ENCODE measurements at places on chromosomes 2 and 18.

- DNase-seq, result no peak
Observed at GRCh38 chr2:85695121-85695520, 963 bp downstream of the GNLY start.

DNA sequence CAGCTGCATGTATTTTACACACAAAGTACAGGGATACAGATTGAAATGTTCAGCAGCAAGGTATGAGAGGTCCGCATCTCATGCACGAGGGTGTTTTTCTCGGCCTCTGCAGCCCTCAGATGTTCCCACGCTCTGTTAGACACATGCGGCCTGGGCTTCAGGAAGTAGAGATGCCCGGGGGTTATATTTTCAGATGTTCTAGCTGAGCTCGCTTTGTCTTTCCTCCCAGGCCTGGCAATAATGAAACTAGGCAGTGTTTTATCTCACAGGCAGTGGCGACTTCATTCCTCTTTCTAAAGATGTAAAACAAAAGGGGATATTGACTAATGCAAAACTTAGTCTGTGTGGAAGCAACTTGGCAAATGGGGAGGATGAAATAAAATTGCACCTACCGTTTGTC lies 190.7 kb downstream of the GBX2 start:
- no peak for DNase-seq

GRCh38 chr2:88868861-88869260 lies 177.4 kb downstream of the RPIA start:
- no peak for DNase-seq

- DNase-seq, result peak; percentile 71
Observed at GRCh38 chr2:216371721-216372702, at the start of gene MARCHF4. TSS of gene MARCHF4 (minus strand) at chr2:216372483. CDS start at chr2:216370260, 2,223 bp downstream.

GRCh38 chr2:71575966-71576365 lies 122.6 kb downstream of the DYSF start:
- DNase-seq, result no peak

- DNase-seq, result no peak
Observed at GRCh38 chr2:177010146-177010545, 202.4 kb upstream of the HNRNPA3 start.

DNA sequence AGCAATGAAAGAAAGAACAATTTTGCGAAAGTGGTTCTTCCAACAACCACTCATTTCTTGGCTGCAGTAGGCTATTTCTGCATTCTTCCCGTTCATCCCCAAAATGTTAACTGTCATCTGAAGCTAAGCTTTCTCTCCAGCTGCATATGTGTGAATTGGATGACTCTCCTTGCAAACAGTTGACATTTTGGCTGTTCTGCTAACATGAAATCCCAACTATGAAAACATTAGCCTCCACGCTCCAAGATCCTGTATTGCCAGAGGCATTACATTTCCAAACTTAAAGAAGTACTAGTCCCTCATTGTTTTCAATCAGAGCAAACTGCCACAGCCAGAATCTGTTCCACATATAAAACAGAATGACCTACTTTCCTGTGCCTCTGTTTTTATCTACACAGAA lies 88.5 kb downstream of the TGIF1 start:
- DNase-seq, result no peak

- no peak for DNase-seq
Observed at GRCh38 chr2:28117104-28117596, 226.6 kb downstream of the BABAM2 start.

DNA sequence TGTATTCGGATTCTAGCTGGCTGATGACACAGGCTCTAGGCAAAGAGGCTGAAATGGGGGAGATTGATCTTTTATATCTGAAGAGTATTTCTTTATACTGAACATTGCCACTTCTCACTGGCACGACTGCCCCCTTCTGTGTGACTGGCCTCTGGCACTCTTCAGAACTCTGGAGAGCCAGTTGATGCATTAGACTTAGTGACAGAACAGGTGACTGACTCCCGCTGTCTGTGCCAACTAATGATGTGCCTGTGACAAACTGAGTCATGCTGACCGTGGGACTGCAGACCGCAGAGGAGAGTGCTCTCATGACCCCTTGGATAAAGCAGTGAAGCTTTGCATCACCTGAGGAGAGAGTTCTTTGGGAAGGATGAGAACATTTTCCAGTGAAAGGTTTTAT lies 14.4 kb downstream of the MGAT5 start:
- DNase-seq, result no peak

- DNase-seq, result no peak
Observed at GRCh38 chr2:55518841-55519165, 715 bp upstream of the CFAP36 start.

- DNase-seq, result peak; percentile 26
Observed at GRCh38 chr2:157838442-157839161, 37.5 kb downstream of the ACVR1 start.

DNA sequence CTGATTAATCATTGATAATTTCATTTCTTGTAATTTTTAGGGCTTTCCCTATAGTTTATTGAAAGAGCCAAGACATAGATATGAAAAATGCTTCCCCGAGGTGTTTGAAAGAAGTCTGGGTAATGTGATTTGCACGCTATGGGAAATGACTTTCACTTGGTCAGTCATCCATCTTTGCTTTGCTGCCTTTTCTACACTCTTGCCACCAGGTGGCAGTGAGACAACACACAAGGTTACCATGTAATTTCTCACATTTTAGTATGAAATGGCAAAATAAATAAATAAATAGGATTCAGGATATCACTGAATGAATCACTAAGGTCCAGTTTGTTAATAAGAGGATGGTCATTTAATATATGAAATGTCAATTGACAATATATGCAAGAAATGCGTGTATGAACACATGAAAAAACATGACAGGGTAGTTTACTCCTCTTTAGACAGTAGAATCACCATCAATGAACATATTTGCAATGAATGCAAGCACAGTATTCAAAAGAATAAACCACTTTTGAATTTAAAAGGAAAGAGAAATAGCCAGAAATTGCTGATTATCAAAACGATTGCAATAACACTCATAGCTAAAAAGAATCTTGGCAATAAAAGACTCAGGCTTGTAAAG lies 52.2 kb upstream of the KCNH7 start:
- DNase-seq, result peak; percentile 50

DNA sequence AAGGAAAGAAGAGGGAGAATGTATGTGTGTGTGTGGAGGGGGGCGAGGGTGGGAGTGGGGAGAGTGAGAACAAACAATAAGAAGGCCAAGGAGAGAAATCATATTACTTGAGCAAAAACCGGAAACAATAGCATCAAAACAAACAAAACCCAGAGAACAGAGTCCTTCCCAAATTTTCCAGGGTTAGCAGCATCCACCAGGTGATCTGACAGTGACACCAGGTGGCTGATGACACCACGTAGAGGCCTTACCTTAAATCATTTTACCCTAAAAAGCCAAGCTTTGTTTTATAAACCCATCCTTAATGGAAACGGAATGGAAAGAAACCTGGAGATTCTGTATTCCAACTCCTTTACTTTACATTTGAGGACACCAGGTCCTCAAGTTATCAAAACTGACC lies 42.9 kb downstream of the CDCA7 start:
- no peak for DNase-seq

GRCh38 chr2:32835148-32835547 lies 111.6 kb upstream of the LTBP1 start:
- no peak for DNase-seq
